Lung microvascular endothelial cell (primary cell): ENCODE measurements at places on chromosomes 16 and 17. TPM values are rescaled to one million over a fixed set of nuclear protein-coding genes. Genes with fewer than 3 reads are reported as not detected.
A peak's percentile ranks its signal among the peaks of the same experiment; 100 is the strongest.

- DNase-seq, result no peak
Measured at GRCh38 chr17:72555052-72555451, 434.2 kb downstream of the SOX9 start.

- no peak for DNase-seq
Measured at GRCh38 chr17:61475726-61476125, 23.5 kb downstream of the TBX4 start.

Gene MYO15A
- under 0.01 and 0.22 TPM in 2 replicates for total RNA-seq

GRCh38 chr16:67546761-67547422 lies 15.4 kb upstream of the CTCF start:
- peak; percentile 84 for DNase-seq

Gene CCL16
- total RNA-seq, result under 0.01 TPM in 1 of 2 replicates, not detected in the other

DNA sequence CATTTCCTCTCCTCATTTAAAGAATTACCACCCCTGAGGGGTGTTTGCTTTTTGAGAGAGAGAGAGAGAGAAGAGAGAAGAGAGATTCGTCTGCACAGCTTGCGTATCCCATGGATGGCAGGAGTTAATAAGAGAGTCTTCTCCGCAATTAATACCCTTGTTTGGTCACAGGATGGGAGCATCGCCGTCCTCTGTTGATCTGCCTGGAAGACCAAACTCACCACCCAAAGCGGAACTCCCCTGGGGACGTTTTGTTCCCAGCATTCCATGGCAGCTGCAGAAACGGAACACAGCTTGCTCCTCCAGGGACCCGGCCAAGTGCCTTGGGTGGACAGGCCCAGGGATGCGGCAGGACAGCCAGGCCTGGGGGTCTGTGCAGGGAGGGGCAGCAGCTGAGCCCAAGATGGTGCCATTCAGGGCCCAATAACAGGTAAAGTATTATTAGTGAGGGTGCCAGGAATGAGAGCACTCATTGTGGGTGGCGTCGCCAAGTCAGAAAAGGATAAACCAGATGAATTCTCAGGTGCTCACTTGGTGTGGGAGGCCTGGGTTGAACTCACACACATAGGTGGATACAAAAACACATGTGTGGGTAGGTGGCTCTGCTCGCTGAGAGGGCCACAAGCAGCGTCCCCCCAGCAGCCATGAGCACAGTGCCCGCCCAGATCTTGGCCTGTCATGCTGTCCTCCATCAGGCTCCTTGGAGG lies 83.1 kb downstream of the NT5M start:
- DNase-seq, result no peak

GRCh38 chr17:19705201-19705600 lies 11.2 kb downstream of the SLC47A2 start:
- DNase-seq, result no peak

DNA sequence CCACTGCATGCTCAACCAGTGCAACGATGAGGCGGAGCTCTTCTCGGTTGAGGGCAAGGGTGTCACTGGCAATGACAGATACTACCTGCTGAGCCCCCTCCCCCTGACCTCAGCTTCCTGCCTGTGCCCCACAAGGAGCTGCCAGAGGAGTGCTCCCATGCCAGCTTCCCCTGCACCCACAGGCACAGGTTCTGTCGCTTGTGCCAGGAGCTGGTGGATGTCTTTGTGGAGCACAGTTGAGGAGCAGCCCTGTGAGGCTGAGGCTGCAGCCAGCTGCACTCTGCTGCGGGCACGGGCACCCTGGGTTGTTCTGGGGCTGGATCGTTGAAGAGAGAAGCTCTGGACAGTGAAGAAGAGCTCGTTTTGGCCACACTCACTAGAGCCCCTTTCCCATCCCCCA lies 165.3 kb upstream of the ZNF267 start:
- DNase-seq, result no peak

DNA sequence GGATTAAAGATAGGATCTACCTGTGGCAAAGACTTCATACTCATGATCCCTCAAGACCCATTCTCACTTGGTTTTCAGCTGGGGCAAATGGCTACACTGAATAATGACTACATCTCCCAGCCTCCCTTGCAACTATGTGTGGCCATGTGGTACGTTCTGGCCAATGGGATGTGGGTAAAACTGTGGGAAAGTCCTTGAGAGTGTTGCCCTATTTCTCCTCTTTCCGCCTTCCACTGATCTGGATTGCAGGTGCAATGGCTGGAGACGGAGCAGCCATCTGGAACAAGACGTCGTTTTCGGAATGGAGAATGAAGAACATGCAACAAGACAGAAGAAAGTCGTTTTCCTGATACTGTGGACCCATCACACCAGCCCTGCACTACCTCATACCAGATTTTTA lies 48.5 kb downstream of the HAPSTR1 start:
- peak; percentile 29 for DNase-seq

GRCh38 chr16:82195917-82196494 lies 26.0 kb upstream of the MPHOSPH6 start:
- peak; percentile 69 for DNase-seq

Gene DPEP2NB
- under 0.01 TPM in 1 of 2 replicates, not detected in the other for total RNA-seq

Gene CTRL
- 0.20 and 0.22 TPM in 2 replicates for total RNA-seq

DNA sequence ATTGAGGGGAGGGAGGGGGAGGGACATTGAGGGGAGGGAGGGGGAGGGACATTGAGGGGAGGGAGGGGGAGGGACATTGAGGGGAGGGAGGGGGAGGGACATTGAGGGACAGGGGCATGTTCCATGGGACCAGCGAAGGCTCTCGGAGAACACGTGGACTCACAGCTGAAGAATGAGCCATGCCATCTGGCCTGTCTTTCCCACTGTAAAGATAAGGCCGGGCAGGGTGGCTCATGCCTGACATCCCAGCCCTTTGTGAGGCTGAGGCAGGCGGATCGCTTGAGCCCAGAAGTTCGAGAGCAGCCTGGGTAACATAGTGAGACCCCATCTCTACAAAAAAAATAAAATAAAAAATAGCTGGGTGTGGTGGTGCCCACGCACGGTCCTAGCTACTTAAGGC lies 32.5 kb downstream of the RPH3AL start:
- DNase-seq, result no peak

- no peak for DNase-seq
Measured at GRCh38 chr16:79430191-79430678, 170.3 kb downstream of the MAF start.

DNA sequence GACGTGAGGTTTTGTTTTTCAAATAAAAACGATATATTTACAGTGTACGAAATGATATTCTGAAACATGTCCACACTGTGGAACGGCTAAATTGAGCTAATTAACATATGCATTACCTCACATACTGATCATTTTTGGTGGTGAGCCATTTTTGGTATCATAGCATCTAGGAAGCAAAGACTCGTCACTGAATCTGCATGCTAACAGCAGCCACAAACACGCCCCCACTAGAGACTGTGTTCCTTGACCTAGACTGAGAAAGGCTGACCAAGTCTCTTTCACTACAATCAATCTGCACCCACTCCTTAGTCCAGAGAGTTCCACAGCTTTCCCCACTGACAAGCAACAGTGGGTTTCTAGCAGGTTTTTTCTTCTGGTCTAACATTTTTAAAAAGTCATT lies 29.5 kb downstream of the NPLOC4 start:
- no peak for DNase-seq

DNA sequence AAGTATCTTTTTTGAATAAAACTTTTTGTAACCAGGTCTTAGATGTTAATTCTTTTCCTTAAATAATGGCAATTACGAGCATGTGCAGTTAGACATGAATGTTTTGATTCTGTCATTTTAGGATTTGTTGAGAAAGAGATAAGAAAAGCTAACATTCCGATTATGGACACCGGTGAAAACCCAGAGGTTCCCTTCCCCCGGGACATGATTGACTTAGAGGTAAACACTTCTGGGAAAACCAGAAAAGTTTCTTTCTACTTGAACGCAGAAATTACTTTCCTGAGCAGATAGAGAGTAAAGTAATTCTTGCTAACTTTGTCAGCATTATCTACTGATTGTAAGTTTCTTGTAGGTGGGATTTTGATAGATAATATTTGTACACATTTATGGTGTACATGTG lies 9.2 kb downstream of the ATP6V0A1 start:
- no peak for DNase-seq

Gene HSD3B7
- total RNA-seq, result 13.3 and 26.0 TPM in 2 replicates

GRCh38 chr17:32141258-32141657 lies 1.0 kb upstream of the RHOT1 start:
- DNase-seq, result no peak

Gene KREMEN2
- not detected in 2 replicates for total RNA-seq

Gene PROCA1
- 0.20 and 0.22 TPM in 2 replicates for total RNA-seq

- DNase-seq, result peak; percentile 85
Measured at GRCh38 chr16:75385507-75386152, 47.7 kb downstream of the CFDP1 start.

DNA sequence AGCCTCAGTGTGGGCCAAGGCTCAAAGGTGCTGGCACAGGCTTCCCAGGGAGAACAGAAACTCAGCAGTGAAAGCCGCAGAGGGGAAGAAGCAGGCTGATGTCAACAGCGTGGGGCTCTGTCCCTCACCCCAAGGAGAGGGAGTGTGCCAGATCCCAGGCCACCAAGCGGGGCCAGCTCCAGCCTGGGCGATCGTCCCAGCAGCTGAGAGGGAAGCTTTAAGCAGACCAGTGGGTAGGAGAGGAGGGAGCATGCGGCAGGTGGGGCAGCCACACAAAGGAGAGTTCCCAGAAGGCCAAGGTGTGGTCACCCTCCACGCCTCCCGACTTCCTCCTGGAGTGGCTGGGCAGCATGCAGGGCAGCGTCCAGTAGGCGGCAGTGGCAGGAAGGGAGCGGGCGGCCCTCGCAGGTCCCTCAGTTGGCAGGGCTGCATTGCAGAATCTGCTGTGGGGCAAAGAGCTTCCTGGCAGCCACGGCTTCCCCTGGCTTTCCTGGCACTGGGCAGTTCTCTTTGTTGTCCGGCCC lies 6.0 kb downstream of the SYNGR2 start:
- peak; percentile 69 for DNase-seq

Gene NPTX1
- under 0.01 TPM in 2 replicates for total RNA-seq

DNA sequence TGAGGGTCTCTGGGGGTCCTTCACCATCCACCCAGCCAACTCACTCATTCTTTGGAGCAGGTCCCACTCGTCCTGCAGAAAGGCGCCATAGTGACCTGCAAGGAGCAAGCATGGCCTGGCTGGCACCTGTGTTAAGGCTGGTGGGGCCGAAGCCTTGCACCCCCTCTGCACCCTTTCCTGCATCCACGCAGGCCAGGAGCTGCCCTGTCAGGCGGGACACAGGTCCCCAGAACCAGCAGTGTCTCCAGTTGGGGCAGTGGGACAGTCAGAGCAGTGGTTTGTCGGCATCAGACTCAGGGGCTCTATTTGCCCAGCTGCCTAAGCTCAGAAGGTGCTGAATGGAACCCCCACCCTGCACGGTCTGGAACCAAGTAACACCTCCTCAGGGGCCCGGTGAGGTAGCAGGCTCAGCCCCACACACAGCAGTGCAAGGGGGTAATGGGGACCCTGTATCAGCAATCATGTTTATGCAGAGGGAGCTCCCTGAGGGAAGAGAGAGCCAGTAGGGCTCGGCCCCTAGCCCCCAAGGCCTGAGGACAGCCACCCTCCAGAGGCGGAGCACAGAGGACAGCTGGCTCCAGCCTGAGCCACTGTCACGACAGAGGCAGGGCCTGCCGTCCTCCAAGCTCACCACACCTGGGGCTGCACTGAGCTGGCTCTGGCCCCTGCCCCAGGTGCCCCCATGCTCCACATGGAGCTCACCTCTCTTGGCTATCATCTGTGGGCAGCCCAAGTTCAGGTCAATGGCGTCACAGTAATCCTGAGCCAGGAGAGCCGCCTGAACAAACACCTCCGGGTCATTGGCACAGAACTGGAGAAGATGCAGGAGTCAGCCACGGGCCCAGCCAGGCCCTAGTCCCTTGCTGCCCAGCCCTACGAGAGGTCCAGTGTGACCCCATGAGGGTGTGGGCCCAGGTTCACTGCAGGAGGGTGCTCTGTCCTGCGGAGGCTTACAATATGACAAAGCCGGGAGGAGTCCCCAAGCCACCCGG lies 1.9 kb downstream of the DUS1L start:
- no peak for DNase-seq

- DNase-seq, result no peak
Measured at GRCh38 chr16:564690-565418, 2.0 kb upstream of the NHLRC4 start.

- no peak for DNase-seq
Measured at GRCh38 chr17:9309216-9309615, 266.4 kb downstream of the STX8 start.
